GM04503 (cell line): ENCODE measurements at places on chromosomes 5 and 9.
A peak's percentile ranks its signal among the peaks of the same experiment; 100 is the strongest.

GRCh38 chr9:136688274-136689107 is 1.2 kb upstream of the AGPAT2 start:
- no peak for DNase-seq

DNA sequence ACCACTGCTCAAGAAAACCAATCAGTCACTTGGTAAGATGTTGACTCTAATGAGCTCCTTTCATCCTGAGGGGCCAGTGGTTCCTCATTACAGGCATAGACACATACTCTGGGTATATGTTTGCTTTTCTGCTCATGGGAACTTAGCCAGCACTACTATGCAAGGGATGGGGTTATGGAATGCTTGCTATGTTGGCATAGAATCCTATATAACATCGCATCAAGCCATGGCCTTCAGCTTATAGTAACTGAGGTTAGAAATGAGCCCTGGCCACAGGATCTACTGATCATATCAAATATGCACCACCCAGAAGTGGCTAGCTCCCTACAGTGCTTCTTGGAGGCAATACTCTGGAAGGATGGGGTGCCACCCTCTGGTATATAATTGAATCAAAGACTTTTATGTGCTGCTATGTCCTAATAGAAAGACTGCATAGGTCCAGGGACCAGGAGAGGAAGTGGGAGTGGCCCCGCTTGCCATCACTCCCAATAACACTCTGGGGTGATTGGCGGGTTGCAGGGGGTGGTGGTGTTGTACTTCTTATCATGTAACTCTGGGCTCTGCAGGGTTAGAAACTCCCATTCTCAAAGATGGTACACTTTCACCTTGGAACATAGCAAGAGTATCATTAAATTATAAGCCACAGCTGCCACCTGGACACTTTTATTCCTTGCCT is 70.3 kb downstream of the ZNF366 start:
- DNase-seq: no peak

- DNase-seq: no peak
Observed at GRCh38 chr5:38424148-38425060, 132.0 kb downstream of the LIFR start.

DNA sequence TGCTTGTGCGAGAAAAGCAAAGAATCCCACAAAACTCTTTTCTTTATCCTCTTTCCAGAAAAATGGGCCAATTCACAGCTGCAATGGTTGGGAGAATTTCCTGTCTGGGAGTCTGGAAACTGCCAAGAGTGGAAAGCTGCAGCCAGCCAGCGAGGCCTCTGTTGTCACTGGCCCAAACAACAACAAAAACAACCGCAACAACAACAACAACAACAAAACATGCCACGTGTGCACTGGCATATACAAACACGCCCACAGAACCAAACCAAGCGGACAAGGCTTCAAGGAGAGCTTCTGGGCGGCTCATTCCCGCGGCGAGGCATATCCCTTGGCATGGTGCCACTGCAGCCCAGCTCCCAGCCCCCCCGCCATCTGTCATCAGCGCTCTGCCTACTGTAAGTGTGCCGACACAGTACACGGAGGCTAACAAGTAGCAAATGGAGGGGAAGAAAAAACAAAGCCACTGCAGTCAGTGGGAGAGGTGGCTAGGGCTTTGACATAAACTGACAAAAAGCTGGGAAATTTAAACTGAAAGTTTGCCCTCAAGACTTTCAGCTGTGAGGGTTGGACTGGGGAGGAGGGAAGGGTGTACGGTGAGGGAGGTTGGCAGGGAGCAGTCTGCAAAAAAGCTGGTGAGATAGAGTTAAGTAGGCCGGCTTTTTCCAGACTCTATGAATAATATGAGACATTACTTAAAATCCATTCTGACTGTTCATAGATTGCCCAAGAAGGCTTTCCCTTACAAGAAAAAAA is 165.0 kb upstream of the ZNF462 start:
- peak; percentile 21 for DNase-seq

- no peak for DNase-seq
Observed at GRCh38 chr5:11273180-11273903, 512.3 kb upstream of the DAP start.

DNA sequence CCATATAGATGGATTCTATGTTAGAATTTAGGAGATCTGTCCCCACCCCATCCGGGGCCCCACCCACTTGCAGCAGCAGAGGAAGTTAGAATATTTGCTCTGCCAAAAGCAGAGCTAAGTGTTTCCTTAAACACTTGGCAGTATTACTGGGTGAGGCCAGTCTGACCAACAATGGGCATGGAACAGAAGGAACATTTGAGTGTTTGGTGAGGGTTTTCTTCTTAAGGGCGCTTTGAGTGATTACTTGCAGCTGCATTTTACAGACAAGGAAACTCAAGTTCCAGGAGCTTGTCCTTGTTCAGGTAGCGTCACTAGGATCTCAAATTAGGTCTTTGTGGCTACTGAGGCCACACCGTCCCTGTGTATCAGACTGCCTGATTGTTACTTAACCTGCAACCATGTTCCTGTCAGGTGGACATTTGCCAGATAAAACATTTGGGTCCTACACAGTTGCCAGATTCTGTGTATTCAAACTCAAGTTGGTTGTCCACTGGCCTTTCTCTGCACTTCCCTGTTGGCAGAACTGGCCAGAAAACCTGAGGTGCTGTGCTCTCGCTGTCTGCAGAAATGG is 59.3 kb downstream of the SLC46A2 start:
- no peak for DNase-seq

DNA sequence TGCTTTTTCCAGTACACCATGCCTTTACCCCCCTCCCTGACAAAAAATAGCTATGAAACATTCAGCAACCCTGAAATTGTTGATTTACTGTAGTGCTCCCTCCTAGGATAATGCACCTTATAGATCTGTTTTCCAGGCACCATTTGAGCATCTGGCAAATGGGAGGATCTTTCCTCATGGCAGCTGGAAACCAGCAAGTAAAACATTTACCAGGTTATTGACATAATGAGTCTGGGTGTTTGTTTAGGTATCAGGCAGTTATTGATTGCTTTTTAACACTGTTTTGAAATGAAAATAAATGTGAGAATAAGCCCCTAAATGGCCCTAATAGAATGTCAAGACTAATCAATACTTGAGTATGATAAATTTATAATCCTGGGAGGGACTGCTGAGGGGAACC is 57.3 kb upstream of the KLF4 start:
- DNase-seq: no peak

DNA sequence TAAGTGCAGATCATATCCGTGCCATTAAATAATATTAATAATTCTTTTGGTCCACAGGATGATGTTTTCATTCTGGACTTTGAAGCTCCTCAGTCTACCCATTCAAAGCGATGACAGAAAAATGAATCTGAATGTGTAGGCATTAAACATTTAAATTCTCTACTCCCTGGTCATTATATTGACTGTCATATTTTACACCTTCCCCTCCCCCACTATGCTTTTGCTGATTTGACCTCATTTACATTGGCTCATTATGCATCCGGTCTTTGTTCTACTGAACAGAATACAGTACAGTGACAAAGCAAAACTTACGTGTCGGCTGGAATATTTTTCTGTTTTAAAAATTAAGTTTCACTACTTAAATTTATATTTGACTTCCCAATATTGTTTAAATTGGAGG is 289.7 kb upstream of the TMEM161B start:
- no peak for DNase-seq

GRCh38 chr5:81907012-81907635 is 64.7 kb upstream of the ATG10 start:
- DNase-seq: no peak

DNA sequence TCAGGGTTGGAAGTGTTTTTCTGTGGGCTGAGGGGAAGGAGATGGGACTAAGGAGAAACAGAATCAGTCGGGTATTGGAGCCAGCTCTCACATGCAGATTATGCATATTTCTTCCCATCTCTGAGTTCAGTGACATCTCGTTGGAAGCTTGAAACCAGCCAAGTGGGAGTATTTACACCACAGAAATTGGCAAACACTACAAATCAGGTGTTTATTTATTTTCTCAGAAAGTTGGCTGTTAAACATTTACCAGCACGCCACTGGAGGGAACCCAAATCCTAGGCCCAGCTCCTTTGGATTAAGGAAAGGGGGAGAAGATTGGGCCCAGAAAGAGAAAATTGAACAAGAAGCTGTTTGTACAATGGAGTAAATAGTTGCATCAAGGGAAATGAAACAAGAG is 72.1 kb upstream of the PITX1 start:
- DNase-seq: no peak

- no peak for DNase-seq
Observed at GRCh38 chr9:3721096-3721495, 195.3 kb upstream of the RFX3 start.

DNA sequence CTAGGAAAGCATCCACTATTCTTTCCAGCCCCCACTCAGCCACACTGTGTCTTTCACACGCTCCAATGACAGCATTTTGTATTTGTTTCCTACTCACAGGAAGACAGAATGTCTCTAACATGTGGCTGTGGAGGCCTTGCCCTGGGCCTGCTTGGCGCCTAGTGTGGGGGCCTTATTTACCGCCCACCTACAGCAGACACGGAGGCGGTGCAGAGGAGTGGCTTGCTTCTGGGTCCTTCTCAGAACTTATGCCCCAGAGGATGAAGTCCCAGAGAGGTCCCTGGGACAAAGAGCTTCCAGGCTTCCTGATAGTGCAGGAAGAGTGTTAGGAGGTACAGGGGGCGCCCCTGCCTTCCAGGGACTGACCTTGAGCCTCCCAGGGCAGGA is 8.5 kb upstream of the MRNIP start:
- DNase-seq: no peak

GRCh38 chr9:21728781-21729180 is 73.7 kb upstream of the MTAP start:
- DNase-seq: peak; percentile 56

DNA sequence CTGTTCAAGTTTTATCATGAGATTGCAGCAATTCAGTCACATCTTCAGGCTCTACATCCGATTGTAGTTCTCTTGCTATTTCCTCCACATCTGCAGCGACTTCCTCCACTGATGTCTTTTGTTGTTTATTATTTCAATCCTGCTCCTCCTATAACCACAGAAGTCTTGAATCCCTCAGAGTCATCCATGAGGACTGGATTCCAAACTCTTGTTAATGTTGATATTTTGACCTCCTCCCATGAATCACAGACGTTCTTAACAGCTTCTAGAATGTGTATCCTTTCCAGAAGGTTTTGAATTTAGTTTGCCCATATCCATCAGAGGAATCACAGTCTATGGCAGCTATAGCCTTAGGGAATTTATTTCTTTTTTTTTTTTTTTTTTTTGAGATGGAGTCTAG is 3.6 kb downstream of the FBXO38 start:
- DNase-seq: peak; percentile 82

GRCh38 chr5:23389291-23390101 is 117.9 kb upstream of the PRDM9 start:
- DNase-seq: no peak

DNA sequence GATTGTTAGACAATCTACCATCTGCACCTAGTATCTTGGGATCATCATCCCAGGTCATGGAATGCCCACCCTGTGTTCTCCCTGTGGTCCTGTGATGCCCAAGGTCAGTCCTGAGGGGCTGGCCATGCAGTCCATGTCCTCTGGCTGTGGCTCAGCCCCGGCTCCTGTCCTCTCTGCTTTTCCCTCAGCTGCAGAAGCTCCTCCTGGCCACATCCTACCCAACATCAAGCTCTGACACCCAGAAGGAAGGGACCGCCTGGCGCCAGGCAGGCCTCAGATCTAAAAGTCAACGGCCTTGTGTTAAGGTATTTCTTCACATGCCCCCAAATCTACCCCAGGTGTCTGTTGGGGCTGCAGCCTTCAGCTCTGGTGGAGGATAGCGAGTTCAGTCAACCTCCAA is 100.5 kb downstream of the PPARGC1B start:
- DNase-seq: no peak

GRCh38 chr5:175535796-175536195 is 57.4 kb downstream of the SFXN1 start:
- DNase-seq: no peak

DNA sequence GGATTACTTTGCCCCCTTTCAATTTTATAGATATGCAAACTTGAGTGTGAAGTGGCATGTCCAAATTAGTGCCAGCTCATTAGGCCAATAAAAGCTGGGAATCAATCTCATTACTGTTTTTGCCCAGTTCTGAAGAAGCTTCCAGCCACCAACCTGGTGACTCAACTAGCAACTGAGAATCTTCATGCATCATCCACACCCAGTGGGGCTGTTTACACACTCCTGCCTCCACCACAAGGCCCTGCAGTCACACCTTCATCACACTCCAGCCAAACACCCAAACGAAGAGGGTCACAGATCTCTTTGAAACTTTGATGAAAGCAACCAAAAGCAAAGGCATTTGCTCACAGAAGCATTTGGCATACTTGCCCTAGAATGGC is 41.3 kb upstream of the S1PR3 start:
- DNase-seq: no peak

GRCh38 chr9:69873401-69873950 is 52.9 kb downstream of the CFAP95 start:
- DNase-seq: no peak

DNA sequence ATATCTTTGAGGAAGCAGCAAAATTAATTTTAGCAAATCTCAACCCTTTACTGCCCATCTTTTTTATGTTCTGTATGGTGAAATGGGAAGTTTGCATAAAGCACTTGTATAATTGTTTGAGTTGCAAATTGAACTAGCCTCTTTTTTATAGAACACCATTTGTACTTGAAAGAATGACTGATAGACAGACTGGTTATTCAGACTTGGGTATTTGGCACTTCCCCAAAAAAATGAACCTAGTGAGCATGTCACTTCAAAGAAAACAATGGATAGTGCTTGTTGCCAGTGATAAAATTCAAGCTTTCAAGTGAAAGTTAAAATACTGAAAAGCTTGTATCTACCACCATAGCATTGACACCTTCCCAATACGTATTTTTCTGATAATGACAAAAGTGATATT is 115.8 kb downstream of the ERCC6L2 start:
- DNase-seq: no peak

- no peak for DNase-seq
Observed at GRCh38 chr5:133663397-133664054, 51.2 kb upstream of the FSTL4 start.

GRCh38 chr5:157359356-157360055 is 93.6 kb downstream of the CYFIP2 start:
- DNase-seq: no peak

DNA sequence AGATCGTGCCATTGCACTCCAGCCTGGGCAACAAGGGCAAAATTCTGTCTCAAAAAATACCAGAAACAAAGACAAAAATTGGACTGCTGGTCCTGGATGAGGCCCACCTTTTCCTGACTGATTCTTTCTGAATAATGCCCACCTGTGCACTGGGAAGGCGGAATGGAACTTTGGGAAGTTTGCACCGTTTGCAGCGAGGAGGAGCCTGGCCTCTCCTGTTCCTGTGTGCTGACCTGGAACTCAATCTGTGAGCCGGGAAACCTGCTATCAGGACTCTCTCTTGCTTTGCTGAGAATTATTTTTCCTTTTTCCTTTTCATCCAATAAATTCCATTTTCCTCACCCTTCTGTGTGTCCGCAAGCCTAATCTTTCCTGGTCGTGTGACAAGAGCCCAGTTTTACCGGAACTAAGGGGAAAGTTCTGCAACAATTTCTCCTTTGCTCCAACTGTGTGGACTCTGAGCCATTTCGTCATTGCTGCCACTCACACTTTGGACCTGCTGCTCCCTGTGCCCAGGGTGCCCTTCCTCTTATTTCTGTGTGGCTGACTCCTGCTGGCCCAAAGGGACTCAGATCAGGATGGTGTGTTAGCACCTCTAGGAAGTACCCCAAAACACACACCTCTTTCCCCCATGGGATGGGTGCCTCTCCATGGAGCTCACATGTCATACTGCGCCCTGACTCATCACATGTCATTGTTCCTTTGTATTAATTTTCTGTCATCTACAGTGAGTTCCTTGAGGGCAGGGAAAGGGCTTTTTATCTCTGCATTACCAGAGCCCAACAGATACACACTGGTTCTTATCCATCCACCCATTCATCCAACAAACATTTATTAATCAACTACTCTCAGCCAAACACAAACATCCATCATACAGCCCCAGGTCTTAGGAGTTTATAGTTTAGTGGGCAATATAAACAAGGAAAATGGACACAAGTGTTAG is 4.7 kb upstream of the GLRX start:
- no peak for DNase-seq
